ENCODE measurements at places on chromosomes 1 and 21.

- peak; percentile 54 for DNase-seq
Measured at GRCh38 chr1:243286409-243287122, 30.7 kb downstream of the SDCCAG8 start.

GRCh38 chr1:32925403-32926162 lies 24.4 kb upstream of the TMEM54 start:
- peak; percentile 77 for DNase-seq

DNA sequence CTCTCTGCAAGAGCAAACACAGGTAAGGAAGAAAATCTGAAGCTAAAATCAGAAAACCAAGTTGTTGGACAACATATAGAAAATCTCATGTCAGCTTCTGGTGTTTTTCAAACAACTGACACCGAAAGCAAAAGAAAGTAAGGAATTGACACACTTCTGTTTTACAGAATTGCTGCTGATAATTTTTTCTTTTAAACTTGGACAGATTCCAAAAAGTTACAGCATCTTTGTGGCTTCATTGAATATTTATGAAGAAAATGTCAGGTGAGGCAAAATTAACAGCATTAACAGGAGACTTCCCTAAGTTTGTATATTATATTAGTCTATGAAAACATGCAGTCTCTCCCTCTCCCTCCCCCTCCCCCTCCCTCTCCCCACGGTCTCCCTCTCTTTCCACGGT lies 14.9 kb upstream of the CTSS start:
- no peak for DNase-seq

DNA sequence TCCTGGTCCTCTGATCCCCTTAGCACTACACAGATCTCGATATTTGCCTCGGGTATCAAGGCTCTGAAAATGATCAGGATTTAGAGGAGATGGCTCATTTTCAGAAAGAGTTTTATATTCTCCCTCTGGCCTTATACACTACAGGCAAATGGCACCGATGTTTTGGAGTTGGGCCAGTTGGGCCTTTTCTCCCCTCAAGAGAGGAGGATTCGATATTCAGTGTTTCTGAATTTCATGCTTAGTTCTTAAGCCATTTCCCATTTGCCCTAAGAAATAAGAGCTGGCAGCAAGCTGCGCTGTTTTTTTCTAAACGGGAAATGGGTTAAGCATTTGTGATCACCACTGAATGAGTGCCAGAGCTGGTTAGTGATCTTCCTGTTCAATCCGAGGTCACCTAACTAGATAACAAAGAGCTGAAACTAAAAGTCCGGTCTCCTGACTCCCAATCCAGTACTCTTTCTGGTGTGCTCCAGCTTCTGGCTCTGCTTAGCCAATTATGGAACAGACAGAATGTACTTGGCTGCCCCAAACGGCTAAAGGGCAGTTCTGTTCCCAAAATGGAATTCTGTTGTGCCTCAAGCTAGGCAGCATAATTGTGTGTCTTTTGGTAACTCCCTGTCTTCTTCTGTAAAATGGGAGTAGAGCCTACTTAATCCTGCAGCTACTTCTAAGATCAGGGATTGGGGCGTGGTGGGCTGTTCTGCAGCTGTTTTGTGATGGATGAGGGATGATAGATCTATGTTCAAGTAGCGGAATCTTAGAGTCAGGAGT lies 1.2 kb upstream of the CPT2 start:
- DNase-seq: no peak

GRCh38 chr1:230725256-230726012 lies 11.5 kb upstream of the AGT start:
- no peak for DNase-seq

- peak; percentile 61 for DNase-seq
Measured at GRCh38 chr1:206550446-206550845, 43.1 kb downstream of the RASSF5 start.

GRCh38 chr1:240122639-240123613 lies 31.2 kb downstream of the FMN2 start:
- no peak for DNase-seq

- no peak for DNase-seq
Measured at GRCh38 chr1:227544067-227545050, 19.0 kb upstream of the ZNF678 start.

DNA sequence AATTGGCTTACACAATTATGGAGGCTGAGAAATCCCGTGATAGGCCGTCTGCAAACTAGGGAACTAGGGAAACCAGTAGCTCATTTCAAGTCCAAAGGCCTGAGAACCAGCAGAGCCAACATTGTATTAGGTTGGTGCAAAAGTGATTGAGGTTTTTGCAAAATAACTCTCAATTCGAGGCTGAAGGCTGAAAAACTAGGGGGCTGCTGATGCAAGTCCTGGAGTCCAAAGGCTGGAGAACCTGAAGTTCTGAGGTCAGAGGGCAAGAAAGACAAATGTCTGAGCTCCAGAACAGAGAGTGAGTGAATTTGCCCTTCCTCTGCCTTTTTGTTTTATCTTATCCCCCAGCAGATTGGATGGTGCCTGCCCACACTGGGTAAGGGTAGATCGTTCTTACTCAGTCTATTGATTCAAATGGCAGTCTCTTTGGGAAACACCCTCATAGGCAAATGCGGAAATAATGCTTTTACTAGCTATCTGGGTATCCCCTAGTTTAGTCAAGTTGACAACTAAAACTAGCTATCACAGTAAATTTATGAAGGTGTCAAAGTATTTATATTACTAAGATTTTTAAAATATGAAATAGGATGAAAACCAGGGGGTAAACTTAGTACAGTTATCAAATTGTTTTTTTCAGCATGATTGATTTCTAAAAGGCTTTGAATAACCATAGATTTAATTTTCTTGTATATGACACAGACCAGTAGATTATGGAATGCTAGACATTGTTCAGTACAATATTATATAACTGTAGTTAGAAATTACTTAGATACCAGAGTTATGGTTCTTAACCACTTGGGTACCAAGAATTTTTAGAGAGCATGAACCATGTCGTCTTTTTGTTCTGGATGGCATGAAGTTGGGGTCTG lies 15.4 kb downstream of the RABGAP1L start:
- DNase-seq: no peak

DNA sequence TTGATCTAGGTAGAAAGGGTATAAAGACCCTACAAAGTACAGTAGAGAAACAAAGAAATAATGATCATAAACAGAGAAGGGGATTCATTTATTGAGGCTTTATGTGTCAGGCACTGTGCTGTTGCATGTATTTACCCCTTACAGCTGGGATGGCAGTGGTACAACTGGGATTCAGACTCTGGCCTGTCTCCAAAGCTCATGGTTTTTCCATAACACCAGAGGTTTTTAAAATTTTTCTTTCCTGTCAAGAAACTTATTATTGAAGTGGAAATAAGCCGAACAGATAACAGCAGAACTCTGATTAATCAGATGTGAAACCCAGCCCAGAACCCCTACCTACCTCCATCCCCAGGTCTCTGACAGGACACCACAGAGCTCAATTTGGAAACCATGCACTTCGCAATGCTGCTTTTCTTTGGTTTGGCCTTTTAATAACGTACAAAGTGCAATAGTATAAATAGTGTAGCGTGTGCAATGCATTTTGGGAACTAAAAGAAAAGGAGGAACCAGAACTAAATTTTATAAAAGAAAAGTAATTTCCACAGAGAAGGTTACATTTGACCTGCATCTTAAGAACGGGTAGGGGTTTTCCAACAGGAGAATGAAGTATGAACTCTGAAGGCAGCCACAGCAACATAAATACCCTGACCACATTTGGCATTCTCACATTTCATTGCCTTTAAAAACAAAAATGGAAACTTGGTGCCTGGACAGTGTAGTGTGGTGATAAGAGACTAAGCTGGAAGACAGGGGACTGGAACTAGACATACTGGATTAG lies 92.0 kb upstream of the S1PR1 start:
- DNase-seq: no peak

DNA sequence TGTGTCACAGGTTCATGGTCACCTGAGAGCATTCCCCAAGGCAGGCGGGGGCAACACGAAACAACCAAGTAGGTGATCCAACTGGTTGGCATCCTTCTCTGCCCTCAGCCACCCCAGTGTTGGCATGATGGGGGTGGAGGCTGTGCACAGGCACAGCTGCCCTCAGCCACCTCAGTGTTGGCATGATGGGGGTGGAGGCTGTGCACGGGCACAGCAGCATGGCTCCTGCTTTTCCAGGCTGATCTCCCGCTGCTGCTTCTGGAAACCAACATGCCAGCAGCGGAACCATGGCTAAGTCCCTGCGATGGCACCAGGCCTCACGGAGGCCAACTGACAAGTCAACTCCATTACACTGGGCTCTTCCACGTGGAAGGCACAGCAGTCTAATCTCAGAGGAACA lies 447.8 kb downstream of the PTPRU start:
- DNase-seq: no peak

DNA sequence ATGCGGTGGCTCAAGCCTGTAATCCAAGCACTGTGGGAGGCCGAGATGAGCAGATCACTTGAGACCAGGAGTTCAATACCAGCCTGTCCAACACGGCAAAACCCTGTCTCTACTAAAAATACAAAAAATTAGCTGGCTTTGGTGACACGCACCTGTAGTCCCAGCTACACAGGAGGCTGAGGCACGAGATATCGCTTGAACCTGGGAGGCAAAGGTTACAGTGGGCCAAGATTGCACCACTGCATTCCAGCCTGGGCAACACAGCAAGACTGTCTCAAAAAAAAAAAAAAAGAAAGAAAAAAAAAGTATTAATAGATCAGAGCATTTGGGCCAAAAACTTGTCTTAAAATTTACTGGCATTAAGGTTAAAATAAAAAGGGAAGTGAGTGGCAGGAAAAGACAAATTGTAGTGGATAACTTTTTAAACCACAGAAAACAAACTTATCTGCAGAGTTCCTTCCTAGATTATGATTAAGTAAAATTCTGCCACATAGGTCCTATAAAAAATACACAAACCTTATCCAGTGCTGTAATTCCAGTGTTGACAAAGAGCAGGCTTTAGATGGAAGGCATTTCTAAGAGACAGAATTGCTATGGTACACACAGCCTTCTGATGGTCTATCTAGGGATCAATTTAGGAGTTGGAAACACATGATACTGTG lies 53.3 kb downstream of the EIF4G3 start:
- peak; percentile 40 for DNase-seq

- no peak for DNase-seq
Measured at GRCh38 chr1:195236991-195237889, 1371.0 kb downstream of the KCNT2 start.

- DNase-seq: no peak
Measured at GRCh38 chr1:239719642-239720258, 333.4 kb downstream of the CHRM3 start.

GRCh38 chr1:231186356-231187115 lies 24.7 kb downstream of the TRIM67 start:
- no peak for DNase-seq

GRCh38 chr1:159800177-159800930 lies 1.8 kb upstream of the FCRL6 start:
- DNase-seq: no peak

- DNase-seq: peak; percentile 85
Measured at GRCh38 chr1:23544444-23545389, 13.7 kb upstream of the E2F2 start.

- no peak for DNase-seq
Measured at GRCh38 chr1:236880209-236880608, 85.1 kb downstream of the MTR start.

DNA sequence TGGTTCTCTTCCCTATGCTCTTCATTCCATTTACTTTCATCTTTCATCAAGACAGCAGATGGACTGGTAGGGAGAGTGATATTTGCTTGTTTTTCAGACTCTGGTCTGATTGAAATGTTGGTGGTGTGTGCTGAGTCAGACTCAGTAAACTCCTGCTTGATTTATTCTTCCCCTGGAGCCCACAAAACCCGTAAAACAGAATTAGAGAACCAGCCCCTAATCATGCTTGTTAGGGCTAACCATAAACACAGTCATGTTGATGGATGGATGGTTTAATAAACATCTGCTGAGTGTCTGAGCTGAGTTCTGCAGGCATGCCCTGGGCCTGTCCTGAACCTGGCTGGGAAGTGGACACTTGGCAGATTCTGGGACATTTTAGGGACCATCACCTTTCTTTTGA lies 24.8 kb downstream of the NOS1AP start:
- DNase-seq: peak; percentile 79

DNA sequence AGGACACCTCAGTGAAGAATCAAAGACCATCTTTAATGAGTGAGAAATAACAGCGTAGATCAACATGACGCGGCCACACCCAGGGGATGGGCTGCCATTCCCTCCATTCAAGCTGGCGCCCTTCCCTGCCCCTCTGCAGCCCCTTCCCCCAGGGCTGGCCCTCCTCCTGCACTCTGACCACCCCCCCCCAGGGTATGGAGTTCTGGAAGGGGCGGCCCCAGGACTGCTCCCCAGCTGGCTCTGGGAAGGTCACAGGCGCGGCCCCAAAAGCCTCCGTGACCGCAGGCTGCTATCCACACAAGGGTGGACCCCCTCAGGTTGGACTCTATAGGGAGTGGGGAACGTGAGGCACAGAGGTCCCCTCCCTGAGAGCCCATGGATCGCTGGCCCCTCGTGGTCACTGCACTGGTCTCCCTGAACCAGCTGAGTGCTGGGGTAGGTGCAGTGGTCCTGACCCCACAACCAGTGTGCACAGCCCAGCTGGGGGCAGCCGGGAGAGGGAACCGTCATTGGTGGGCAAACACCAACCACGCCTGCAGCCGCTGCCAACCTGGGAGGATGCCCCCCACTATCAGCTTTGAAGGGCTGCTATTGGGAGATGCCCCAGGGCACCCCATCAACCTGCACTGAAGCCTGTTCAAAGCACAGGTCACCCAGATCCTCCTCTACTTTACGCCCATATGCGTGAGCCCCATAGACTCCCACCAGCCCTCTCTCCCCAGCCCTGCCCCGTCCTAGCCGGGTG lies 16.1 kb upstream of the GPR153 start:
- DNase-seq: no peak

GRCh38 chr1:16175610-16176553 lies 20.0 kb upstream of the EPHA2 start:
- DNase-seq: peak; percentile 95

GRCh38 chr1:70220517-70221237 lies 503 bp upstream of the SRSF11 start:
- no peak for DNase-seq

- peak; percentile 17 for DNase-seq
Measured at GRCh38 chr1:56139836-56140235, 439.5 kb downstream of the PLPP3 start.

All from mesenchymal stem cell (in vitro differentiated cells and primary cell).